H54 (cell line): ENCODE measurements at places on chromosomes 7 and 10.

- DNase-seq = no peak
These were observed 41.5 kb downstream of the MINPP1 start for GRCh38 chr10:87546210-87546609.

DNA sequence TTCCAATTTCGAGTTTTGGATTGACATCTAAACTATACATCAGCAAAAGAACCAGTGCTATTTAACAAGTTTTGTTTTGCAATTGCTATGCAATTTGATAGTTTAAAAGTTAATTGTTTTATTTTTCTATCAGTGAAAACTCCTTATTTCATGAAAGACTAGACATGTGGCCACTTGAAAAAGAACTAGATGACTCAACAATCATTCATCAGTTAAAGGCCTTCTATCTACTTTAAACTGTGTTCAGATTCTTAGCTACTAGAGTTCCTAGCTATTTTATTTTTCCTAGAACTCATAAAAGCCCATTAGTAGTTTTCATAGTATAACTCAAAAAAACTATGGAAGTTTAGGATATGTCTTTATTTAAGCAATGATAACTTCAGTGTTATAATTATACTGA, 104.6 kb upstream of the LSM8 start:
- no peak for DNase-seq

- DNase-seq = no peak
These were observed 733.7 kb upstream of the IGFBP3 start for GRCh38 chr7:46654546-46655443.

GRCh38 chr7:8226501-8226900, 35.5 kb downstream of the ICA1 start:
- no peak for DNase-seq

DNA sequence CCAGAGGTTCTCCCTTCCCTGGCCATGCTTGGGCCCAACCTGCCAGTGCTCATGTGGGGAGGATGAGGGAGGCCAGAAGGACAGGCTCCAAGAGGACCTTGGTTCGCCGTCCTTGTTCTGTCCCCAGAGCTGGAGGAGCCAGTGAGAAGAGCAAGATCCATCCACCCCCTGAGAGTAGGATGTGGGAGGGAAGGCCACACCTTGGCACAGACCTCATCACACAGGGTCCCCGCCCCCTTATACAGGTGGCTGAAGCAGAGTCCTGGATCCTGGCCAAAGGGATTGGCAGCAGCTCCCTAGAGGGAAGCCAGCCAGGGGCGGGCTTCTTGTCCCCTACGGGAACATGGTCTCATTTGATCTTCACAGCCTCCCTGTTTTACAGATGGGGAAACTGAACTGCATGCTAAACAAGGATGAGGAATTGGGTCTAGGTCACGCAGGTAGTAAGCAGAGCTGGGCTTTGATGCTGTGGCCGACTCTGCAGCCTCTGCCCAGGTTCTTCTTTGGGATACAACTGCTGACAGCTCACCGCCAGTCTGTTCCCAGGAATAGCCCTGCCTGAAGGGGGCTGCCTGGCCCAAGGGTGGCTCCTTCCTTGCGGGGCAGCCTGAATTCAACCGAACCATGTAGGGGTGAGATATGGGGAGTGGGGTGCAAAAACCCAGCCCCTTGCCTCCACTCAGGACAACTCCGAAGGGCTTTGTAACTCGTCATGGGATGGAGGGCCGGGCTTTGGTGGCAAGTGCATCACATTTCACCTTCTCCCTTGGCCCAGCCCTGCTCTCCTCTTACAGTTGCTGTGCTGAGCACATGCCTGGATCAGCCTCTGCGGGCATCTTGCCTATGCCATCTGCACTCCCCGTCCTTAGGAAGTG, 62.2 kb upstream of the KDM7A start:
- DNase-seq = no peak

DNA sequence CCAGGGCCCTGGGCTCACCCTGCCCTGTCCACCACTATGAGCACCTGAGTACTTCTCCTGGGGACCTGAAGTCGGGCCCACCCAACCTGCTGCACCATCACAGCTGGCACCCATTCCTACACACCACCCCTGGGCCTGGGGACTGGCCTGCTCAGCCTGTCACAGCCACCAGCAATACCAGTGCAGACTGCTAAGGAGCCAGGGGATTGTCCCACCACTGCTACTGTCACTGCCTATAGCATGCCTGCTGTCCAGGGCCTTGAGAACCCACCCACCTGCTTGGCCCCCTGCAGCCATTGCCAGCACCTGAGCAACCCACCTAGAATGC, 624.8 kb upstream of the FOXK1 start:
- DNase-seq = no peak

DNA sequence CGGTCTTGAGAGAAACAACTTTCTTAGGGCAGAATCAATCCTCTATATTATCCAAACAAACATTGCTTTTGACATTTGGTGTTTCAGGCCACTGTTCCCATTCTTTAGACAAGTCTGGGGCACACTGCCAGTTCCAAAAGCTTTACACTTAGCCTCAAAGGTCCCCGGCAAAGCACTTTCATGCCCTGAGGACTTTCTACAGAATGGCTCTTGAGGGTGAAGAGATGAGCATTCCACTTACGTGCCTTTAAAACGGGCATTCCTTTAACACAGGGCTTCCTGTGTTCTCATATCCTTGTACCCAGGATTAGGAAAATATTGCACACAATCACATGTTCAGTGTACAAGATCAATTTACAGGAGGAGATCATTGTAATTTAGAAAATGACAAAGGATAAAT, 13.1 kb upstream of the TMEM213 start:
- DNase-seq = no peak

DNA sequence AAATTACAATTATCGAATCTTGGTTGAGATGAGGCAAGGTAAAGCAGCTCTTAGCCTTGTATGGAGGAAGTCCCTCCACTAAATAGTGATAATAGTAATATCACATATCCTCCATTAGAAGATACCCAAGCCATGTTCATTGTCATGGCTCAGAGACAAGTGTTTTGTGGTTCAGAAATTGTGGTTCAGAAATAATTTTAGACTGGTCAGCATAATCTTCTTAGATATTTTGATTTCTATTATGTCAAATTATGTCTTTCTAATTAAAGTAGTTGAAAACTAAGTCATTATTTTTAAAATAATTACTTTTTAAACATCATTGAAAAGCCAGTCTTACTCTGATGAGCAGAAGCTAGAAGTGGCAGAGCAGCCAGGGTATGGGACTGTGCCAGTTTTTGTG, 507.7 kb downstream of the HTR7 start:
- DNase-seq = no peak
